Stimulated activated CD4-positive, alpha-beta T cell treated with anti-CD3 and anti-CD28 coated beads, Interleukin-2, amount 100 ng/mL, for 48 hours (primary cell): ENCODE measurements at places on chromosomes 5 and 9.

DNA sequence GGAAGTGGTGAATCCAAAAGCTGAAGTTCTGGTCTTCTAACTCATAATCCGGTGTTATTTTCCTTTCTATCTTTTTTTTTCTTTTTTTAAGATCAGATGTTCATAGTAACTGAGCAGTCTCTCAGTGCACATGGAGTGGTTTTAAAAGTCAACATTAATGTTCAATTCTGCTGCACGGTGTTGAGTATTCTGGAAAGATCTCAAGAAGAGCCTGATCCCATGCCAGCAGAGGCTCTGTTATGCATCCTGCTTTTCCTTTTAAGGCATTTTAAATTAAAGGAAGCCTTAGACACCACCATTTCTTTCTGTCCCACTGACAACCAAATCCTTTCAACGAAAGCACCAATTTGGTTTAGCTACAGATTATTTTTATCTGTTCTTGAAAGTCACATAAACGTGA lies 33.4 kb downstream of the SEMA5A start:
- DNase-seq = no peak

GRCh38 chr5:144297081-144297480 lies 126.4 kb downstream of the KCTD16 start:
- DNase-seq = no peak

- no peak for DNase-seq
Measured at GRCh38 chr9:26975728-26976707, 19.8 kb downstream of the IFT74 start.

DNA sequence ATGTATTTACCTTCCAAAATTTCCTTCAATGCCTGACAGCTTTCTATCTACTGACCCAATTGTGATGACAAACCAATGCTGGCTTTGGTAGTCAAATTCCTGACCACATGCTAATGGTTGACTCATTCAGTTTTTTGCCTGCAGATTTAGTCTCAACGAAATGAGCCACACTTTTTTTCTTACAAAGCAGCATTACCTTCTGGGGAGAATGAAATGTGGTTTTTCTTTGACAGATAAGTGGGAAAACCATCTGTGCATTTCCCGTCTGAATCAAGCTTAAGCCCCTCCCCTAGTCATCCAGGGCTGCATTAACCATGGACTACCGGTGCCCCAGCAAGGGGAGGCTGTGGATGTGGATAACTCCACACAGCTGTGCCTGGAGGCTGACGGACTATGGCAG lies 99.6 kb upstream of the TAF11L2 start:
- no peak for DNase-seq

GRCh38 chr5:128626536-128627090 lies 88.6 kb upstream of the FBN2 start:
- no peak for DNase-seq

- peak; percentile 75 for DNase-seq
Measured at GRCh38 chr9:94603259-94604160, 9.9 kb upstream of the FBP2 start.

DNA sequence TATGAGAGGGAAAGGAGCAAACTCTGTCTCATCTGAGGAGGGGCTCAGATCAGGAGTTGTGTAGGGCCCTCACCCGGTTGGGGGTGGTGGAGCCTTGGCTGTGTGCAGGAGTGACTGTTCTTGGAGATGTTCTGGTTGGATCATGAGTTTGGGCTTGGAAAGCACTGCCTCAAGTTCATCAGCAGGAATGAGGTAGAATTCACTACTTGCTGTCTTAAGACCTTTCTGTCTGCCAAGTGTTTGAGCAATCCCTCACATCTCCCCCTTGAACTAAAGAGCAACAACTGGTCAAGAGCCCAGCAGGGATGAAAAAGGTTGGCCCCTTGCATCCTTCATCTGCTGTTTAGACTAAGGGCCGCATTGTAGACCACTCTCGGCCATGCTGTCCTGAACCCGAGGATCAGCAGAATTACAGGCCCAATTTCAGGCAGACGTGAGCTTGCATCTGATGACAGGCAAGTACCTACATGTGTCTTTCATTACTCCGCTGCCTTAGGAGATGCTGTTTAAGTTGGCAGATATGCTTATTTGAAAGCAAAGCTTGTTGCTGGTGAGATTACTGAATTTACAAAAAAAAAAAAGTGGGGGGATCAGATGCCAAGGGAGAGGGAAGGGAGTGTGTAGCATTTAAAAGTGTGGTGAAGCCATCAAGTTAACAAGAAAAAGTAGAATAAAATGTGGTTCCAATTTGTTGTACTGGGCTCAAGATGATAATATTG lies 36.4 kb downstream of the PIK3R1 start:
- DNase-seq = no peak

DNA sequence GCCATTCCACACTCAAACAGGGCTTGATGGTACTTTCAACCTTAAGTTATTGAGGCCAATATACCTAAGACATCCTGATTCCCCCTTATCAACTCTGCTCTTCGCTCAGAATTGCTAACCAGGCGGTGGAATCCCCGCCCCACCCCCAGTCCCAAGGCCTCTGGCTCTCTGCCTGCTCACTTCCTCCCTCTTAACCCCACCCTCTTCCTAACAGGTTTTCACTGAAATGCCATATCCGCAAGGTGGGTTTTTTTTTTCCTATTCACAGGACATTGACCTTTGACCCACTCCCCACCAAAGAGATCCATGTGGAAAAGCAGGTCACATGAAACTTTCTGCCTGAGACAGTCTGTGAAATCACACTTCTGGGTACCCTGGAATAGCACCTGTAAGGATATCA lies 66.6 kb upstream of the IFNK start:
- no peak for DNase-seq

DNA sequence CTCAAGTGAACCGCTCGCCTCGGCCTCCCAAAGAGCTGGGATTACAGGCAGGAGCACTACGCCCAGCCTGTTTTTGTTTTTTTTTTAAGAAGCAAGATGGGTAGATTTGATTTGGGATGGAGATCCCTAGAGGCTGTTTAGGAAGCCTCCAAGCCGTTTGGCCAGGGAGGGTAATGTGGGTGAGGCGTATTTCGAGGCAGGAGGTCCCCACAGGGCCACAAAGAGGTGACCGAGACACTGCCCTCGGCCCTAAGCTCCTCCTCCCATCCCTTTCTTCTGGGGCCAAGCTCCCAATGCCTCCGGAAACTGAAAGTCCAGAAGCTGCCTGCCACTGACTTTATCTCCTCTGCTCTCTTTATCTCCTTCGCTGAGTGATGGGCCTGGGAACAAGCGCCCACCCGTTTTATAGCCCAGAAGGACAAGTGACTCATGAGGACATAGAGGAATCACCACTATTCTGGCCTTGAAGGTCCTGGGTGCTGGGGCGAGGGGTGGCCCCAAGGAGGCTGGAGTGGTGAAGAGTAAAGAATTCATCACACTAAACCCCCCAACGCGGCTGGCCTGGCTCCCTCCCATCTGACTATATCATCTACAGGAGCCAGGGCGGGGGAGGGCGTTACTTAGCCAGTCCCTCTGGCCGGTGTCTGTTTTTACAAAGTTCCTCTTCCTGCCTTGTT lies 2.0 kb upstream of the RALGDS start:
- DNase-seq = no peak

DNA sequence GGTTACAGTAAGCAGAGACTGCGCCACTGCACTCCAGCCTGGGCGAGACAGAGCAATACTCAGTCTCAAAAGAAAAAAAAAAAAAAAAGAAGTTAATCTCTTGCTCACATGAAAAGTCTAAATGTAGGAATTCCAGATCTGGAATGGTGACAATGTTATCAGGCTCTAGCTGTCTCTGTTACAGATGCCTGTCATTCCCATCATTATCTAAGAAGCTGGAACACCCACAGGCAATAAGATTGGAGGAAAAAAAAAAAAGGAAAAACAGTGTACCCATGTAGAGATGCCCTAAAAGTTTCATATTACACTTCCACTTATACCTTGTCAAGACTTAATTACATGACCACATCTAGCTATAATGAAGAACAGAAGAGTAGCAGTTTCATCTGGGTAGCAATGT lies 38.2 kb downstream of the PTBP3 start:
- DNase-seq = no peak

DNA sequence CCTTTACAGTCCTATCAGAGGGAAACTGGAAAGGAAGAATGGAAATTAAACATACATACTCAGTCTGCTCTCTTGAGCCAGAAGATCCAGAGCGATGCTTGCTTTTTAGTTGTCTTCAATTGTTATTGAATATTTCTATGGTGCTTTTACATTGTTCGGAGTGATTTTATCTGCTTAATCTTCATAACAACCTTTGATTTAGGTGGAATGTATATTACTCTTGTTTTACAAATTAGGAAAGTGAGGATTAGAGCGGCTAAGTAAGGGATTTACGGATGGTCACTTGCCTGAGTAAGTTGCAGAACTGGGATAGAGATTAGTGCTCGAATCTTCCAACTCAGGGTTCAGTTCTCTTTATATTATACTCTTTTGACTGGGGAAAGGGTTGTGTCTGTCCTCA lies 69.1 kb downstream of the PBX3 start:
- DNase-seq = no peak

DNA sequence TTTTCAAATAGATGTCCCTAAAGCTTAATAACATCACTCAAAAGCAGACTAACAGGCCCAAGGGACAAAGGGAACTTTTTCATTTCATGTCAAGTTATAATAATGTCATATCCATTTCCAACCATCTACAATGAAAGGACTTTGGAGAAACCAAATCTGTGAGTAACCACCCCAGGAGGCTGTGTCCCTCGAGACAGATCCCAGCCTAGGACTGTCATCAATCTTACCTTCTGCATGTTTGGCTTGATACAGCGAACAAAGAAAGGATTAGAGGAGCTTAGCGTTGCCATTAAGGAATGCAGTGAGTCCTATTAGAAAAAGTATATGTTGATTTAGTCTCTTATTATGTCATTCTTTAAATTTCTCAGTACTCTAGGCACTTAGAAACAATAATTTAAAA lies 137.8 kb upstream of the RETREG1 start:
- no peak for DNase-seq

DNA sequence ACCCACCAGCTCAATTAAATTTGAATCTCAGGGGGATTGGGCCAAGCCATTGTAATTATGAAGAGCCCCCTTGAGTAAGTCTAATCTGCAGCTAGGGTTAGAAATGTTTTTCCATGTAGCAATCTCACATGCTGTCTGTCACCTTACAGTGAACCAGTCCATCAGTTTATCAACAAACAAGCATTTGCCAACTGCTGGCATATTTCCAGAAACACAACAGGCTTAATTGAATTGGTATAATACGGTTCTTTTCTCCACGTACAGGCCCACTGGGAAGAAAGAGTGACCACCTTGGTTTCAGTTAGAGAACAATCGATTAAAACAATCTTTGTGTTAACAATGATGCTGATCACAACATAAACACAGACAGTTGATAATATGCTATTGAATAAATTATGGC lies 67.4 kb downstream of the NSUN2 start:
- DNase-seq = no peak

DNA sequence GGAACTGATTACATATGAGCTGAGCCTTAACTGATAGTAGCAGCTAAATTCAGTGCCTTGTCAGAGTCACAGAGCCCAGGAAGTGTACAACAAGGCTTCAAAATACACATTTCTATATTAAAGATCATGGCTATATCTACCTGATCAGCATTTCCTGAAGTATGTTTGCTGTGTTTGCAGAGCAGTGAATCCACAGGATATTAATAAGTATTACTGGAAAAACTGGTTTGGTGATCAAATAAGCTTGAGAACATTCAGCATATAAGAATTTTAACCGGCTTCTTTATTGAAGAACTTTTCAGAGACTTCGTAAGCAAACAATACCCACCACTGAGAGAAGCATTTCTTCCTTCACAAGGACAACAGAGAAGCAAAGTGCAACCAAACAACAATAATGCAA lies 227.0 kb downstream of the ELAVL2 start:
- DNase-seq = no peak

DNA sequence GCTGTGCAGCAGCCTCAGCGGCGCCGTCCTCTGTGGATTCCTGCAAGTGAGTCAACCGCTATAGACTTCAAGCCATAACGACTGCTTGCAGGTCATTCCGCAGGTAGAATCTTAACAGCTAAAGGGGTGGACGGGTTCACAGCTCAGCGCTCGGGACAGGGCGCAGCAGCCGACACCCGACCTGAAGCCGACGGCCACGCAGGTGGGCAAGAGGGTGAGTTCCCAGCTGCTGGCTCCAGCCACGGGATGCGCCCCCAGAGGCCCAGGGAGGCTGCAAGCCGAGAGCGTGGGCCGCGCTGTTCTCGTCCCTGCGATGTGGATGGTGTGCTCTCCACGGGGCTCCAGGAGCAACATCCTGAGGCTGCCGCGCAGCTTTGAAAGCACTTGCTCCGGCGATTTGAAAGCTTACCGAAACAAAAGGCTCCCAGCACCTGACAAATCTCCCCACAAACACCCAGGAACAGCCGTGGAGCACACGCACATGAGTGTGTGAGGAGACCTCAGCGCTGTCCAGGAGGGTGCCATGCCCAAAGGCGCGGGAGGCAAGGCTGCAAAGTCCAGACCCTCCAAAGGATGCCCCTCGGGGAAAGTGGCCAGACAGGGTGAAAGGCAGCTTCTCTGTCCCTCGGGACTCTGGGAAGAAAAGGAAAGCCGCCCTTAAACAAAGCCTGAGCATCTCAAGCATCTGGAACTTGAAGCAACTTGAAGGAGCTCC lies 48.7 kb downstream of the EXD3 start:
- DNase-seq = no peak

GRCh38 chr5:179176571-179177230 lies 116.5 kb downstream of the ZNF354C start:
- no peak for DNase-seq

DNA sequence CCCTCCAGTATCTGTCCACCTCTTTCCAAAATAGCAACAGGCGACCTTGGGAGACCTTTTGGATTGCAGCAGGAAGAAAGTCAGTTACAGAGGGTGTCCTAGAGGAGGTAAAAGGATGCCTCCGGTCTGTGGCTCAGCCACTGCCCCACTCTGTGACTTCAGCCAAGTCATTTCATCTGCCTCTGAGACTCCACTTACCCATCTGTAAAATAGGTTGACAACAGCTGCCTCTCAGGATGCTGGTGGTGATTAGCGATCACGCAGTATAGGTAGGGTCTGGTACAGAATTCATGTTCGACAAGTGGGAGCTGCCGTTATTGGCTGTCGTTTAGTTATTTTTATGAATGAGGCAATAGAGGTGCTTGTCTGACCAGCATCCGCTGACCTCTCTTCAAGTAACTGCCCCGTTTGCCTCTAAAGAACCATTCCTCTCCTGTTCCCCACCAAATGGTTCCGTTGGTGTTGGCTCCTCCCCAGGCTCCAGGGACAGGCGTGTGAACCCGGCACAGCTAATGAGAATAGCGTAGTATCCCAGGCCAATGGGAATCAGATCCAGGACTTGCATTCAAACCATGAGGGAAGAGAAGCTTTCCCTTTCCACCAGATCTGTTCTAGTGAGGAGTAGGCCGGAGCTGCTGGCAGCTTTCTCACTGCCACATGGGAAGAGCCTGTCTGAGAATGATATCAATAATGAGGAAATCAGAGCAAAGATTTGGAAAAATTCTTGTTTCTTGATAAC lies 64.1 kb downstream of the SMIM23 start:
- DNase-seq = no peak

DNA sequence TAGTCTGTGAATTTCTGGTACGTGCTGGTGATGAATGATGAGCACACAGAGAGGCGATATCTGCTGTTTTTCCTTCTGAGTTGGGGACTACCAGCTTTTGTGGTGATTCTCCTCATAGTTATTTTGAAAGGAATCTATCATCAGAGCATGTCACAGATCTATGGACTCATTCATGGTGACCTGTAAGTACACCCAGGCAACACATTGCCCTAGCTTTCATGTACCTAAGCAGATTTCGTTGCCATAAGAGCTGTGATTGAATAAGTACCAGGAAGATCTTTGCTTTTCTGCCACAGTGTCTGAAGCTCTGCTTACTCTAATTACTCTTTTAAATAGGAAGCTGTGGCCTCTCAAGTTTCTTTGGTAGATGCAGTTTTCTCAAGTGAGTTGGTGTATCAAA lies 397.8 kb downstream of the ARRDC3 start:
- DNase-seq = no peak
